Mucosa of gallbladder (tissue), 1 donor: ENCODE measurements at places on chromosomes 3 and 15.

DNA sequence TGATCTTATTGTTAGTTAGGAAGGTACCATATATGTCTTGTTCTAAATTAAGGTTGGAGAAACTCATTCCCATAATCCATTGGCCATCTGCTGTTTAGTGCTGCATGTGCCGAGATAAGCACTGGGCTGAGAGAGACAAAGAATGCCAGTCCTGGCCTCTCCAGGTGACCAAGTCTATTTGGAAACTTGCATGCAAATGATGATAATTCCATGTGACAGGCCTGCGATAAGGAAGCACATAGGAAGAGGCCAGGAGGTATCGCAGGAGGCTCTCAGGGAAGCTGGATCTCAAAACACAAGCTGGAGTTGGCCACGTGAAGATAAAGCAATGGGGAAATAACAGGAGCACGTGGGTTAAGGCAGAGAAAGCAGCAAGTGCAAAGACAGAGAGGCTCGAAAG is 39.7 kb downstream of the MYO5C start:
- no peak for DNase-seq

- no peak for DNase-seq
Observed at GRCh38 chr3:146517684-146518435, 26.5 kb downstream of the PLSCR1 start.

DNA sequence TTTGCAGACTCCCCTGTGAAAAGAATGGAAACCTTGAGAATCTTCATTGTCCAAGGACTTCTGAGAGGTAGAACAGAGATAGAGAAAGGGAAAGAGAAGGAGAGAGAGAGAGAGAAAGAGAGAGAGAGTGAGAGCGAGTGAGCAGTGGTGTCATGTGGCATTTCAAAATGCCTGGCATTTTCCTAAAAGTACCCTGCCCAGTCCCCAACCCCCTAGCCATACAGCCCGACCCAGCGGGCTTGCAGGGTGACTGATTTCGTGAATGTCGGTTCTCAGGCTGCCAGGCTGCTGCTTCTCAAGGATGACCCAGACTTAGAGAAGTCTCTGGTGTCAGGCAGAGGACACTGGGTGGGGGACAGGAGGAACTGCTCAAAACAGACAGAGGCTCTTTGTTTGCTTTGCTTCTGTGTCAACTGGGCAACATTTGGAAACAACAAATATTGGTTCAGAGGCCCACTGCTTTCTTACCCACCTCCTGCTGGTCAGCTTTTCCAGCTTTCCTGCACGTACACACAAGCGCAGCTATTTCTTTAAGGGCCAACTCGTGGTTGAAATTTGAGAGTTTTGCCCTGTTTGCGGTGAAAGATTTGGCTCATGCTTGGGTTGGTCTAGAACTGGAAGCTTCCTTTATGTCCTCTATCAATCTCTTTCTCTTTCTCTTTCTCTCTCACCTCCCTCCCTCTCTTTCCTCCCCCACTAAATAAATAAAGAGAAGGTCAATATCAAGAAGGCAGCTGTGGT is 3.7 kb upstream of the TF start:
- no peak for DNase-seq

GRCh38 chr3:123576122-123576521 is 8.7 kb downstream of the HACD2 start:
- DNase-seq: no peak

- DNase-seq: no peak
Observed at GRCh38 chr3:115099134-115099985, 47.7 kb downstream of the ZBTB20 start.

DNA sequence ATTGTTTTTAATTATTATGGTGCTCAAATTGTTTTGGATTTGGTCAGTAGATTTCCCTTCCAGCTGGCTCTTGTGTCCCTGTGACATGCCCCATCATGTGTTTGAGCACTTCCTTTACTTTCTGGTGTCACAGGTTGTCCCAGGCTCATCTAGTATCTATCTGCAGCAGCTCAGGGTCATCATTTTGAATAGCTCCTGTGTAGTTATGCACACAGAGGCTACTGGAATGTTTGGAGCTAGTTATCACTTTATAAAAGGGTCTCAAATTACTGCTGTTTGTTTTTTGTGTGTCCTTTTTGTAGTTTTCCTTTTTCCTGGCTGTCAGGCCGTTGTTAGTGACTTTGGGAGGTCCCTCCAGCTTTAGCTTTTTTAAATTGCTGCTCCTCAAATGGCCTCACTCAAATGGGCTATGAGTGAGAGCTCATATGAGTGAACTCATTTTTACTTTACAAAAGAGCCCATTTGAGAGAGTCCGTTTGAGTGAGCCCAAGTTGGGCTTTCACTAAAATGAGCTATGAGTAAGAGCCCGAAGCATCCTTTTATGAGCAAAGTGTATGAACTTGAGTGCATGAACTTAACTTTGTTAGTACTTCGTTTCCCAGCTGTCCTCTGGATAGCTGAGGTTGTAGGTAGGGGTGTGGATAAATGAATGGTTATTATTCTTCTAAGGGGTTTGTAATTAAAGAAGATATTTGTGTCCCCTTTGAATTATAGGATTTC is 43.8 kb downstream of the SQOR start:
- no peak for DNase-seq

- no peak for DNase-seq
Observed at GRCh38 chr3:160842021-160843005, 86.3 kb downstream of the PPM1L start.

DNA sequence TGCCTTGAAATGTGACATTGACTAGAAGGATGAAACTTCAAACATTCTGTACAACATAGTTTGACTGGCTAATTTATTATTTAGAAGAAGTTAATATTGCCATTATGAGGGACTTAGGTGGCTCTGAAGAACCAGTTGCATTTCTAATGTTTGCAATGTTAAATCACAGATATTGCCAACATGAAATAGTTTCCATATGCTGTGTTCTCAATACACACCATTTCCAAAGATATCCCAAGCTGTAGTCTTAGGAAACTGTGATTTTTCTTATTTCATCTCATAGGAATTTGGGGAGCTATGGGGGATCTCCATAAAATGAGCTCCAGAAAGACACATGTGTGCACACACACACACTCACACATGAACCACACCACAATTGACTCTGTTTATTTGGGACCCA is 36.3 kb downstream of the ALG1L2 start:
- no peak for DNase-seq

DNA sequence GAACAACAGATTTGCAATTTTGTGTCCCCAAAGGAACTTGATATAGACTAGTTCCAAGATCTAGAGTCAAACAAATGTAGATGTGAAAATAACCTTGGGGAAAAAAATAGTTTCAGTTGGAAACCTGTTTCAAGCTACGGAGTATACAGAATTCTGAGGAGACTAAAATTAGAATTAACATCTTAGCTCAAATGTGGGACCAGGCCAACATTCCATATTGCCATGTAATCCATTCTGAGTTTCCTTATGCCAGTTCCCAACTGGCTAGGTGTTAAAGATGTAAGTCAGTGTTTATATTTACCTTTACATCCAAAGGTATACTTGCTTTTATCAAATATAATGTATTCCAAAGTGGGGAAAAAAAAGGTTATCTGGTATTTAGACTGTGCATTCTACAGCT is 76.3 kb downstream of the UBE3A start:
- no peak for DNase-seq

- DNase-seq: peak; percentile 6
Observed at GRCh38 chr15:68411343-68411675, 20.7 kb downstream of the ITGA11 start.

DNA sequence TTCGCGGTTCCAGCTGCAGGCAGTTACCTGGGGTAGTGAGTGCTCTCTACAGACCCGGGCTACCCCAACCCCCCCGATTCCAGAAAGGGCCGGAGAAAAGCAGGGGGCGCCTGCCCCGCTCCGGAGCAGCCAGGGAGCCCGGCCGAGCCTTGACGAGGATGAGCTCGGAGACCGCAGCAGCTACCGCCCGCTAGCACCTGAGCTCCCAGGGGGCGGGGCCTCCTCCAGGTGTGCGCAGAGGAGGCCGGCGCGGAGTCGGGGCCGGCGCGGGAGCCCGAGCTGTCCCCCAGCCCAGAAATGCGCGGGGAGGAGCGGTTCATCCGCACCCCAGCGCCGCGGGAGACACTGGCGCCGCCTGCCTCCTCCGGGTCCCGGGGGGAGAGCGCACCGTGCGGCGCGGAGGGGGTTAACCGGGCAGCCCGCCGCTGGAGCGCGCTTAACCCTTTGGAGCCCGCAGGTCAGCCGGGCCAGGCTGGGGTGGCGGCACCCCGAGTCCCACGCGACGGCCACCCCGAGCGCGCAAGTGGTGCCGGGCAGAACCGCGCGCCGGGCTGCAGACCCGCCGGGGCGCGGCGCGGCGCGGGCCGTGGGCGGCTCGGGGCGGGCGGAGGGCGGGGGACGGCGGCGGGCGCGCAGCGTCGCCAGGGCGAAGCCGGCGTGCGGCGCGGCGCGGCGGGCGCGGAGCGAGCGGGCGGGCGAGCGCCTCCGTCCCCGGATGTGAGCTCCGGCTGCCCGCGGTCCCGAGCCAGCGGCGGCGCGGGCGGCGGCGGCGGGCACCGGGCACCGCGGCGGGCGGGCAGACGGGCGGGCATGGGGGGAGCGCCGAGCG is at the start of gene CACNA1D:
Gene CACNA1D (plus strand): TSS at position 649 of the 829 bp plus-strand sequence. CDS start 556 bp downstream, outside the sequence.
- peak; percentile 71 for DNase-seq

DNA sequence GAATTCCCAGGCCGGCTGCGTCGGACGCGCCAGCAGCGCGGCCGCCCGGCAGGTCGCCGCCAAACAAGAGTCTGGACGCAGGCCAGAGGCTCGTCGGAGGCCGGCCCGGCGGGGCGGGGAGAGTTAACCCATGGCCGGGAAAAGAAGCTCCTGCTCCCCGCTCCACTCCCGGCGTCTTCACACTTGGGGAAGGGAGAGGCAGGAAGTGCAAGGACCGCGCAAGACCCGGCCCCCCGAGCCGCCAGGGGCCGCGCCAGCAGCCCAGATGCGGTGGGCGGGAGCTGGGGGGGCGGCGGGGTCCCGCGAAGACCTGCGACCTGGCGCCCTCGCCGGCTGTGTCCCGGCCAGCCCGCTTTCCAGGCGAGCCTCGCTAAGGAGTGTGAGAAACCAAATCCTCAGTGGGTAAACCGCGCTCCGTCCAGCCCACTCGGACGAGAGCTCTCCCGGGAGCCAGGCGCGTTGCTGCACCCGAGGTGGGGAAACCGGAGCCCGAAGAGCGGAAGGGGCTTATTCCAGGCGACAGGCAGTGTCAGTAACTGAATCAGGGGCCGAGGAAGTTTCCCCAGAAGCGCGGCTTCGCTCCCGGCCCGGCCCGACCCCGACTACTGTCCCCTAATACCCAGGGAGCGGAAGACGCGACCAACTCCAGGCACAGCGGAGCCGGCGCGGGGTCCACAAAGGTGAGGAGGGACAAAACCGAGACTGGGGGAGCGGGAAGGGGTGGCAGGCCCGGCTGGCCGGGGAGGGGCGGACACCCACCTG is 721 bp downstream of the ADAMTS7 start:
- no peak for DNase-seq

DNA sequence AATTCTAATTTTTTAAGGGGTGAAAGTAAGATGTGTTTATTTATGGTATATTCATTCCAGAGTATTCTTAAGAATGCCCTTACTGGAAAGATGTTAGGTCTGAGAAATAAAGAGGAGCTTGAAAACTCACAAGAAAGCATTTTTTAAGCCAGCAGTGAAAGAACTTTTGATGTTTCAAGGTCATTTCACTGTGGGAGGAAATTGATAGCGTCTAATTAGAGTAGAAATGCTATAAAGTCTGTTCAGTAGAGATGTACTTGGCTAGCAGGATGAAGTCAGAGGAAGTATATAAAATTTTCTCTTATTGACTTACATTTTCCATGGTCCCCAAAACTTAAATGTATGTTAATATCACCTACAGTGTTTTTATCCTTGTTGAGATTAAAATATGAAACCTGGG is 354.6 kb downstream of the CNTN6 start:
- no peak for DNase-seq

DNA sequence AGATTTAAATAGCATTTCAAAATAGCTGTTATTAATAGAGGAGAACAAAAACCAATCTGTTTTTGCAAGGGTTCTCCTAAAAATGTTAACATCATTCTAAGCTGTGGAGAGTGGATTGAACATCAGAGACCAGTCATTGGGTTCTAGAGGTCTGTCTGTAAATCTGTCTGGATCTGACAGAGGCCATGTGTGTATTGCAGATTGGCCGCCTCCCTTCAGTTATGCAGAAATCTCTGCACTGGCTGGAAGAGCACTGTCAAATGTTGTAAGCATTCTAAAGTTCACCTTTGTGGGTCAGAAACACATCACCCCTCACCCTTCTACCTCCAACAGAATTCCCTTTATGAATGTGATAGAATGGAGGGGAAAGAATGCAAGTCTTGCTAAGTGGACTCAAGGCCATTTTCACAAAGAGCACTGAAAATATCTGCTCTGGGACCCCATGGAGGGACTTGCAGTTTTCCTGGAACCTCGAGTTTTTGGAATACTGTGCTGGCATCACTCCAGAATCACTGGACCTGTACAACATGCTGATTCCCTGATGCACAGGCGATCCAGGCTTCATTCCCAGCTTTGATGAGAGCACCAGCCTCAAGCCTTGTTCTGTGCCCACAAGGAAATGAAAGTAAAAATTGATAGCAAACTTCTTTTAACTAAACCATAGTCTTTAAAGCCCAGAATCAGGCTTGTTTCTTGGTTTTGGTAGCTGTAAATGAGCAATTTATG is 8.4 kb downstream of the FAM81A start:
- no peak for DNase-seq

GRCh38 chr3:72523429-72524151 is 324.7 kb downstream of the SHQ1 start:
- DNase-seq: peak; percentile 23

- no peak for DNase-seq
Observed at GRCh38 chr3:148971401-148972163, 19.8 kb upstream of the GYG1 start.

- DNase-seq: no peak
Observed at GRCh38 chr15:75751116-75751875, 38.6 kb upstream of the CSPG4 start.

GRCh38 chr3:130933801-130934345 is 40.0 kb downstream of the ATP2C1 start:
- no peak for DNase-seq

DNA sequence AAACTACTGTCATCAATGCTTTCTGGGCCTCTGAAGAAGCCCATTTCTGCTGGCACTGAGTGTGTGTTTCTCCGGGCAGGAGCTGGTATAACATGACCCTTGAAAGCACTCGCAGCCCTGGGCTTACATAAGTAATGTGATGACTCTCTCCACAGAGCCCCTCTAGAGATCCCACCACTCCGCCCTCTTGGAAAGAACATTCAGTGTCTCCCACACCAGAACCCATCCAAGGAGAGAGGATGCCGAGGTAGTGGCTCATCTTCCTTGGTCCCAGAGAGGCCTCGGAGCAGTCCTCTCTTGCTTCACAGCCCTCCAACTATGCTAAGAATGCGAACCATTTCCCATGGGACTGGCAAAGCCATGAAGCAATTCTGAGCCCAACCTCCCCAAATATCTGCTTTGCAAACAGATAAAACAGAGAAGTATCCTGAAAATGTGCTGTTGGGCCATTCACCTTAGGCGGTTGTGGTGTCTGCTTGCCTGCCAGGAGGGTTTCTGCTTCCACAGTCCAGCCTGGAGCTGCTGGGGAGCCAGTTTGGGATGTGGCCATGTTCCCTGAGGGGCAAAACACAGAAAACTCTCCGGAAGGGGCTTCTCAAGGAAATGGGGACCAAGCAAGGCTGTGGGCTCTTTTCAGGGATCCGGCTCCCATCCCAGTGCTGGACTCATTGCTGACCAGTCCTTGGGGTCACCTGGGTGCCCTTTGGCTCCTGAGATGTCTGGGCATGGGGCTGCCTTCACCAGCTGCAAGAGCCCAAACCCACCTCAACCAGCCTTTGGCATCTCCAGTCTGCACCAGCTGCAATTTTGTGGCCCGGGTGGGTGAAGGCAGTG is 47.3 kb downstream of the AMOTL2 start:
- DNase-seq: peak; percentile 63
